ENCODE measurements at places on chromosomes 2 and 18.

GRCh38 chr2:49715597-49715996, 561.3 kb upstream of the FSHR start:
- no peak for DNase-seq

DNA sequence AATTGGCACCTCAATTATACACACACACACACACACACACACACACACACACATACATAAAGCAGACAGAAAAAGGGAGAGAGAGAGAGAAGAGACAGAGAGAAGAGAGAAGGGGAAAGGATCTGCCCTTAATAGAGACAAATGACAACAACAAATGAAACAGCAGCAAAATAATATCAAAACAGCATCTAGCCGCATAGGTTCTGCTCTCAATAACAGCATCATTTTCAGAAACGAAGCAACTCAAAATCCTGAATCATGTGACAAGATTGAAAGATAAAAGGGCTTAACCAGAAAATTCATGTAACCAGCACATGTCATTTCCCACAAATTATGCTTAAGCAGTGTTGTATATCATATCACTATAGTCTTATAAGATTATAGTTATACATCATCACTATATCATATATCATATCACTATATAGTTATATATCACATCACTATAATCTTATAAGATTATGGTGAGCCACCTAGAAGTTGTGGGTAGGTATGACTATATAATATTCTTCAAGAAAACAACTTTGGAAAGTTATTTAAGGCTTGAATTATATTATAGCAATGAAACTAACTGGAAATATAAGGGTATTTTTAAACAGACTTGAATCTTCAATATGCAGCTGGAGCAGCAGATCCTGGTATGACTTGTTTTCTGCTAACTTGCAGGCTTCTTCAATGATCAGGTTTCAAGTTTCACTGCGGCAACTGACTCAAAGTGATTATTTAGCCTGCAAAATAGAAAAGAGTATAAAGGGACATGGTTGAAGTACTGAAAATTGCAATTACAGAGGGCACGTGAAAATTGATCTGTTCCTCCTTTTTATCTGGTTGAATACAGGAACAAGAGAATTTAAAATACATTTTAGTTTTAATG, 16.1 kb upstream of the VPS54 start:
- peak; percentile 54 for DNase-seq

- DNase-seq: no peak
Observed at GRCh38 chr18:13175754-13176210, 42.8 kb upstream of the LDLRAD4 start.

DNA sequence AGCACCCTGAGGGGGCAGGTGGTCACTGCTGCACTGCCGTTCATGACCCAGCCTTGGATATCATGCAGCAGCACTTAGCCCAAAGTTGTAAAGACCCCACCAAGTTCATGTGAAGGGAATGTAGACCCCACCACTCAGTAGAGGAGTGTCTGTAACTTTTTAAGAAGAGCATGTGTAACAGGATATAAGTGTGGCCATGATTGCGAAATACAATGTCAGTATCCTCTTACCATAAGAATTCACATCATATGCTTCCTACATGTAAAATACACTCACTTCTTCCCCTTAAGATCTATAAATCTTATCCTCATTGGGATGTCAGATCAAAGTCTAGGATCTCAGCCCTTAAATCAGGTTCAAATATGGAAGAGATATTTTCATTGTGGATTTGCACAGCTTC, 276.9 kb downstream of the PTPRM start:
- DNase-seq: no peak

DNA sequence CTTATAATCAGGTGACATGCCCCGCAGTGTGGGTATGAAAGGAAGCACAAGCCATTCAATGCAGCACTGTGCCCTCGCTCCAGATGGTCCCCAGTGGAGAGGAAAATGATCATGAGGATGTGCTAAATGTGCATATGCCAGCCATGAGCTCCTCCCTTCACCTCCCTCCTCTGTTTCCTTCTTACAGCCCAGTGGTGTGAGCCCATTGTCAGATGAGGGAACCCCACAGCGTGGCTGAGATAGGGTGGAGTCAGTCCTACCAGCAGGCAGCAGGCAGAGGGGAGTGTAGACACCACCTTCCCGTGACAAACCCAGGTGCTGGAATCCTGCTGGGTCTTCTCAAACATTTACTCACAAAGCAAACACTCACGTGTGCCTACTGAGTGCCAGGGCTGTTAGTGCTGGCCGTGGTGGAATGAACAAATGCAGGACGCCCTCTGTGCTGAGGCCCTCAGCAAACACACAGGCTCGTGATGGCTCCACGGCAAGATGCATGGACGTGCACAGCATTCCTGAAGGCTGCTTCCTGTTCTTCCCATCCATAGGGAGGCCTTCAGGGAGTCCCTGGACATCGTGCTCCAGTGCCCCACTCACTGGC, 181.7 kb upstream of the TPO start:
- DNase-seq: no peak

GRCh38 chr18:43049021-43049420, 66.5 kb downstream of the RIT2 start:
- DNase-seq: no peak

- DNase-seq: no peak
Observed at GRCh38 chr2:149320362-149320761, 10.0 kb upstream of the LYPD6 start.

GRCh38 chr2:193793914-193794313, 1599.2 kb upstream of the TMEFF2 start:
- DNase-seq: no peak

DNA sequence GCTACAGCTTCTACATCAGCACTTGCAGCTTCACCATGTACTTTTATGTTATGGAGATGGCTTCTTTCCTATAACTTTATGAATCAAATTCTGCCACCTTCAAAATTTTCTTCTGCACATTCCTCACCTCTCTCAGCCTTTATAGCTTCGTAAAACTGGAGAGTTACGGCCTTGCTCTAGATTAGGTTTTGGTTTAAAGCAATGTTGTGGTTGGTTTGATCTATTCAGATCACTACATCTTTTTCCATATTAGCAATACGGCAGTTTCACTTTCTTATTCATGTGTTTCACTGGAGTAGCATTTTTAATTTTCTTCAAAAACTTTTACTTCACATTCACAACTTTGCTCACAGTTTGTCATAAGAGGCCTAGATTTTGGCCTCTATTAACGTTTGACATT, 242.9 kb upstream of the GYPC start:
- DNase-seq: peak; percentile 1

- DNase-seq: no peak
Observed at GRCh38 chr2:4518596-4518995, 815.2 kb downstream of the DCDC2C start.

DNA sequence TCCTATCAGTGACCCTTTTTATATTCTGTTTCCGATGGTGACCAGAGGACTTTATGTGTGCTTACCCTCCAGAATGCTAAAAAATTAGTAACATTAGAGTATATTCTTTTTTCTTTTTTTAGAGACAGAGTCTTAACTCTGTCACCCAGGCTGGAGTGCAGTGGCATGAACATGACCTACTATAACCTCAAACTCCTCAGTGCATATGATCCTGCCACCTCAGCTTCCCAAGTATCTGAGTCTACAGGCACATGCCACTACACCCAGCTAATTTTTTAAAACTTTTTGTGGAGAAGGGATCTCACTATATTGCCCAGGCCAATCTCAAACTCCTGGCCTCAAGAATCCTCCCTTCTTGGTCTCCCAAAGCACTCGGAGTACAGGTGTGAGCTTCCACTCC, 74.6 kb downstream of the MALT1 start:
- DNase-seq: no peak

DNA sequence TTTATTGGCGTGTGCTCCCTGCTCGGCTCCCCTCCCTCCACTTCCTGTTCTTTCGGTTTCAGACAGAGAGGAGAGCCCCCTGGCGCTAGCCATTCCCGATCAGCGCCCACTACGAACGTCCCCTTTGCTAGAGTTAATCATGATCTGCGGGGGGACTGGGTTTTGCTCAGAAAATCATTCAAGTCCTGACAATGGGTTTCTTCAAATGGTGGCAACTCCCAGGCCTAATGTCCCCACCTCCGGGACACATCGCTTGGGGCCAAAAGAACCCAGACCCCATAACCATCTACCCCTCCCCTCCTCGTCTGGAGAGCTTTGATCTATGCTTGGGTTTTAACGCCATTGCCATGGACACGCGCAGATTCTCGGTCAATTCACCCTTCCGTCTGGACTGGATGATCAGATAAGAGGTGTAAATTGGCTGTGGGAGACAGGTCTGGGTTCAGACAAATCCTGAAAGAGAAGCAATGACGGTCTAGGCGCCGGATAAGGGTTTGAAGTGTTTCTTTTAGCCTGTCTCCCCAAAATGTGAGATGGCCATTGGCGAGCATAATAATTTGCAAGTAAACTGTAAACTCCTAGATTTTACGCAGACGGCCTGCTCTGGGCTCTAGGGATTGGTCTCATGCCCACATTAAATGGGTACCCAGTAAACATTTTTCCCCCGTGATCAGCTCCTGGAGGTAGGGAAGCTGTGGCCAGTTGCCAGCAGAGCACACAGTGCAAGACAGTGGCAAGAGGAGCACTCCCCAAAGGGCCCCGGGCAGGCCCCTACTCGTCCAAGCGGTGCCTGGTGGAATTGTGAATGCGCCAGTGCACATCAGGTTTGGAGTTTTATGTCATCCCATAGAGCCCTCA, 4.7 kb downstream of the NRP2 start:
- DNase-seq: no peak

DNA sequence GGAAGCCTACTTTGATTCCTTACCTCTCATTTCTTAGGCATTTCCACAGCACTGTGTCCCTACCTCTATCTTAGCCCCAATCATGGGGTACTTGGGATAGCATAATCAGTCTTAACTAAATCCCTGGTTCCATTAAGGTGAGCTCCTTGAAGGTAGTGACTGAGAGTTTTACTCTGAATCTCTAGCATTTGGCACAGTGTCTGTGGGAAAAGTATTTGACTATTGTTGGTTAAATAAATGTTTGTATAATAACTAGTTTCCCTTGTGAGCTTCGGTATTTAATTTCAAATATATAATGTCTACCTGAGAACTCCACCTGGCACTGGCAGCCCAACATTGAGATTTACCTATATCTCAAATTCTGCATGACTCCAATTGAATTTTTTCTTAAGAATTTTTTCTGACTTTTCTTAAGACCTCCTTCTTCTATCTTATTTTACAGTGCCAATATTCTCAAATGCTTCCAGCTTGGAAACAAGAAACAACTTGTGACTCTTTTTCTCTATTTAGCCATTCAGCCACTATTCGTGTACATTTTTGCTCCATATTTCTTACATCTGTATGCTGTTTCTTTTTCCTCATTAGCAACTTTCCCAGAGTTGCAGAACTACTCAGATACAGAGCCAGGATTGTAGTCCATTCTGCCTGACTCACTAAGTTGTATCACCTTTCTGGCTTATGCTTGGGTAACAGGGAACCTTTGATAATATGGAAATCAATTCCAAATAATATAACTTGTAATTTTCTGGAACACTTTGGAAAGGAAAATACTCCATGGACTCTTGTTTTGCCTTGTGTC, 214.0 kb upstream of the NT5C1B start:
- DNase-seq: no peak

GRCh38 chr2:86194751-86195054, 559 bp downstream of the IMMT start:
- DNase-seq: no peak

GRCh38 chr2:88606371-88607030, 20.8 kb downstream of the EIF2AK3 start:
- DNase-seq: no peak

GRCh38 chr2:54681416-54681815, 42.0 kb upstream of the EML6 start:
- no peak for DNase-seq

DNA sequence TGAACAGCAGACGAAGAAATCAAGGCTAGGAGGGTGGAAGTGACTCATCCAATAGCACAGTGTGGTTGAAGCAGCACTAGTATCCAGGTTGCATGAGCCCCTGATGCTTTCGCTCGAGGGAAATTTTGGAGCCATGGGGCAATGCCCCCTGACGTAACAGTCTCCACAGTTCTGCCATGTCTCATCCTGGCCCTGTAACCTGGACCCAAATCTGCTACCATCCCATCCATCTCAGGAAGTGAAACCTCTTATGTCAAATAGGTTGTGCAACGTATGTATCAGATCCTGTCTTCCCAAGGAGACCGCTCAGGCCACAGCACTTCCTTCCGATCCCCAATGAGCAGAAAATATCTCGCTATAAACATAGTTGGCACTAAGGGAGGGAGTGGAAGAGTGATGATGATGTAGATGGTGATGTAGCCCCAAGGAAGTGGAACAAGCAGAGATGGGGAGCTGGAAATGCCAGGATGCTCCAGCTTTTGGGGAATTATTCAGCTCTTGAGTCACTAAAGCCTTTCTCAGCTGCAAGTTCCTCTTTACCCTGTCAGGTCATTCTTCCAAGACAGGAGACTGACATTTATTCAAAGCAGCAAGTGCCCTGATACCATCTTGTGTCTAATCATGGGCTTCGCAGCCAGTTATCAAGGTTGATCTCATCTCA, 3.0 kb upstream of the IL1B start:
- DNase-seq: no peak

DNA sequence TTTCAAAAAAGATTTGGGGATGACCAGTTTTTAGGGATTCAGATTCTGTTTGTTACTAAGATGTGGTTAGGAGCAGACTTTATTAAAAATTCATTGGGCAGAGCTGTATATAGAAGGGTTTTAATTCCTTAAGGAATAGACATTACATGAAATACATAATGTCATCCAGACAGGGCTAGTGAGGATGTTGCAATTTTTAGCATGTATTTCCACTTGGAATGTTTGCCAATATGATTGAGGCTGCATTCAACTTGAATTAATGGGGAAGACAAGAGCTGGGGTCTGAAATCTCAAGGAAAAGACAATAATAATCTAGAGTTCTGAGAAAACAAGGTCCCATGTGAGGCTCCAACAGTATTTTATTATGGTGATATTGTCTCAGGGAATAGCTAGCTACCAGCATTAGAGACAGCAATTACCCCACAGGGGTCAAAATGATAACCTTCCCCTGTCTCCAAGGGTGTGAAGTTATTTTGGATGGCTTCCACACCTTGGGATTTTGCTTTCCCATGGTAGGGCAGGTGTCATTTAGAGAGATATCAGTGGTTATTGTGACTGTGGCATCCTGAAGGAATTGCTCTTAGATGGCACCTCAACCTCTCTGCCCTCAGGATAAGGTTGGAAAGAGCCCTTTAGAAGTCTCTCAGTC, 60.2 kb downstream of the VSNL1 start:
- DNase-seq: no peak

- no peak for DNase-seq
Observed at GRCh38 chr2:151367571-151367970, 10.2 kb downstream of the TNFAIP6 start.

DNA sequence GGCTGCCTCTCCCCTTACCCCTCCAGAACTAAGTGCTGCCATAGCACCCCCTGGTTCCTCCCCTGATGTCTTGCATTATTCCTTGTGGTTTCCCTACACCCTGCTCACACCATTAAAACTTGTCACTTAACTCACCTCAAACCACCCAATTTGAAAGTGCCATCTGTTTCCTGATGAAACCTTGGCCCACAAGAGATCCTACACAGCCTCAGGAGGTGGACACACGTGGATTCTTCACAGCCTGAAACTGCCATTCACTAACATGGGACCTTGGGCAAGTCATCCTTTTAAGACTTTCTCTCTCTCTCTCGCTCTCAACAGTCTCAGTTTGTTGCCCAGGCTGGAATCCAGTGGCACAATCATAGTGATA, 27.5 kb upstream of the FAM124B start:
- DNase-seq: no peak

- no peak for DNase-seq
Observed at GRCh38 chr2:240499309-240500301, 58.2 kb downstream of the ANKMY1 start.

- no peak for DNase-seq
Observed at GRCh38 chr2:145038041-145038525, 518.2 kb upstream of the ZEB2 start.

GRCh38 chr2:37052600-37053332, 31.4 kb downstream of the HEATR5B start:
- DNase-seq: no peak

Data from CD4-positive, alpha-beta T cell treated with Interleukin-10 for 1 hour (primary cell).